ENCODE measurements at places on chromosomes 1 and 21. TPM values are rescaled to one million over a fixed set of nuclear protein-coding genes. Genes with fewer than 3 reads are reported as not detected.

The HEYL gene
- total RNA-seq, result not detected

- no peak for DNase-seq
- no peaks in the 10 kb centered on the region for H3K27me3 ChIP-seq
- H3K4me3 ChIP-seq, result no peak overlapping the region
- no peaks in the 10 kb centered on the region for H3K36me3 ChIP-seq
- no peaks in the 10 kb centered on the region for H3K4me1 ChIP-seq
These were observed 74.1 kb downstream of the CRB1 start for GRCh38 chr1:197342044-197342565.

- no peaks in the 10 kb centered on the region for H3K27me3 ChIP-seq
- no peaks in the 10 kb centered on the region for H3K36me3 ChIP-seq
- no peak for DNase-seq
- H3K27ac ChIP-seq, result no peak overlapping the region
These were observed 50.1 kb upstream of the RHOU start for GRCh38 chr1:228685081-228685660.

GRCh38 chr1:45032837-45033236, 20.8 kb downstream of the UROD start:
- H3K4me3 ChIP-seq, result no peak overlapping the region
- DNase-seq, result no peak
- H3K27ac ChIP-seq, result no peak overlapping the region
- H3K4me1 ChIP-seq, result no peaks in the 10 kb centered on the region
